ENCODE measurements at places on chromosomes 3 and 15.

GRCh38 chr3:176824811-176825210, 372.5 kb downstream of the TBL1XR1 start:
- peak; percentile 35 for DNase-seq

DNA sequence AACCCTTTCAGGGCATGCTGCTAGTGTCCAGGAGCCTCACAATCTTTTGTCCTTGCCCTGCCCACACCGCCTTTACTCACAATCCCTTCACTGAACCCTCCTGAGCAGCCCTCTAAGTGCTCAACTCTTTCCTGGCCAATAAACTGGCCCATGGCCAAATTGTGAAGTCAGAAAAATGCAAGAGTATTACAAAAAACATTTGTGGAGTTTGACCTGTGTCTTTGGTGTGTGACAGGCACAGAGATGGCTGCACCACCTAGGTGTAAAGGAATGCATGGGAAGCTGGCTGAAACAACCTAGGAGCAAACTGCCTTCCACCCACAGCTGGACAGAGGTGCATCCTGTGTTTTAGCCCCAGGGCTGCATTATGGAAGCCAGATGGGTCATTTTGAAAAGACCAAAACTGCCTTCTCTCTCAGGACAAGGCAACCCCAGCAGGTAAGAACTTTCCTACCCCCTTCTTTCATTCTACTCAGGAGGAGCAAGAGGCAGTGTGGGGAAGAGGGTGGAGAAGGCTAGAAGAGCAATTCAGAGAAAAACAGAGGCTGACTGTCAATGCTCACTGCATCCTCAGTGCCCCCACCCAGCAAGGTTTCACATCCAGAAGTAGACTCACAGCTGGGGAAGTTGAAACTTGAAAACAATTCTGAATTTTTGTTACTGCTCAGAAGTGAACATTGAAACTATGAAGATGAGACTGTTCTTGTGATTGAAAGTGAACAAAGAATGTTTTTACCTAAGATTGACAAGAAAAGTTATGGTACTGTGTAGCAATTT, 78.6 kb downstream of the TRIM42 start:
- DNase-seq: no peak

- peak; percentile 93 for DNase-seq
Measured at GRCh38 chr15:52021128-52021671, 2.2 kb downstream of the MAPK6 start.

- no peak for DNase-seq
Measured at GRCh38 chr15:25690673-25691543, 172.2 kb downstream of the ATP10A start.

GRCh38 chr3:66586853-66587252, 86.0 kb upstream of the LRIG1 start:
- DNase-seq: no peak

- no peak for DNase-seq
Measured at GRCh38 chr3:23079976-23080375, 123.2 kb upstream of the UBE2E2 start.

GRCh38 chr3:46490338-46491084, 7.3 kb upstream of the RTP3 start:
- DNase-seq: no peak

GRCh38 chr3:197352382-197352781, 54.0 kb upstream of the DLG1 start:
- peak; percentile 30 for DNase-seq

- no peak for DNase-seq
Measured at GRCh38 chr3:58728723-58729122, 62.1 kb upstream of the FAM3D start.

DNA sequence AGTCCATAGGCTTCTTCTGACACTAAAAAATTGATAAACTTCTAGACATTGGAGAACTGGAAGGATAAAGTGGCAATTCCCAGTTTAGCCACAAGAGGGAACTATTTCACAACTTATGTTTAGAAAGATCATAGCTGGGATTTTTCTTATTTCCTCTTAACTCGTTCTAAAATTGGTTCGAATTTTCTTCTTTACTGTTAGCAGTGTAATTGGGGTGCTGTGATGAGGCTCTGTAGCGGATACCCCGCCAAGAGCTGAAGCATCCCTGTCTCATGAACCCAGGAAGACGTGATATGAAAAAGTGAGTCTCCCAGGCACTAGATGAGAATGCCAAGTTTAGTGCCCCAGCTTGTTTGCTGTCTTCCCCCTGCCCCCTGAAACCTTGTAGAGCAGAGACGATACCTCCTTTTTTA, 85.1 kb downstream of the PDCD6IP start:
- DNase-seq: peak; percentile 80

DNA sequence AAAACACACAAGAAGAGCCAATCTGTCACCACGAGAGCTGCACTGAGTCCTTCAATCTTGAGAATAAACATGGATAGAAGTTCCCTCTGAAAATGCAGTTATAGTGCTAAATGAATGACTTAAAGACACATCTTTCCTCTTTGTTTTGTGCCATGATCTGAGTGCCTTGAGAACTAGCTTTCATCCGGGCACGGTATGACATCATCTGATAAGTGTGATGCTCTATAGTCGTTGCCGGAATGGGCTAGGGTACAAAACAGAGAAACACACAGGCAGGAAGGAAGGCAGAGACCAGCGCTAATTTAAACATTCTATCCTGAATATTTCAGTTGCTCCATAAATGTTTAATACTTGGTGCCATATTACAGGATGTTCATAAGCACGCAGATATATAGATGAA, 146.5 kb downstream of the TNIK start:
- DNase-seq: no peak
